ENCODE measurements at places on chromosomes 12 and 14.

- DNase-seq: peak; percentile 63
Measured at GRCh38 chr12:56081393-56082347, 1.7 kb downstream of the ERBB3 start.

DNA sequence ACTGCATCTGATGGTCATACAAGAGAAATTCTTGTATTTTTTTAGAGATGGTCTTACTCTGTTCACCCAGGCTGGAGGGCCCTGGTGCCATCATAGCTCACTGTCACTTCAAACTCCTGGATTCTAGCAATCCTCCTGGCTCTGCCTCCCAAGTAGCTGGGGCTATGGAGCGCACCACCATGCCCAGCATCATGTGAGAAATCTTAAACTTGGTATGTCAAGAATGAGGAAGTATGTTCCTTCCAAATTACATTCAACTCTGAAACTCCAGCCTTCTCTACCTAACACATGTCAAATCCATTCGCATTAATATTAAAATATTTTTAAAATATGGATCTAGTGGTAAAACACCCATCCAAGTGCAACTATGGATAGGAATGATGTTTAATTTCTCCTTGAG lies 27.5 kb upstream of the CDKN3 start:
- DNase-seq: no peak

DNA sequence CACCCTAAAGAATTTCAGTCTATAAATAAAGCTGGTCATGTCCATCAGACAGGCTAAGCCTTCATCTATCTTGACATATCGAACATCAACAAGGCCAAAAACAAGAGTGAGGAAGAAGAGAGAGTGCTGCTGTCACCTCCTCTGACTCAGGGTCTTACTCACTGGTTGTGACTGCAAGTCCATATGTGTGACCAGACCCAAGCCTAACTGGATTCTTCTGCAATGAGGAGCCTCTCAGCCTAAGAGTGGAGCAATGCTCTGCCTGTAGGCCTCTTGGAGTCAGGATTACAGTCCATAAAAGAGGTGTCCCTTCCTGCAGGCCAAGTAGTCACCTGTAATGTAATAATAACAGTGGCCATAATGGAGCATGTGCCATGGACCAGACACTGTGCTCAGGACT lies 121.2 kb upstream of the SLC35F4 start:
- DNase-seq: no peak

GRCh38 chr12:21773263-21773741 lies 1.2 kb downstream of the KCNJ8 start:
- peak; percentile 63 for DNase-seq

- no peak for DNase-seq
Measured at GRCh38 chr14:51224551-51224950, 15.5 kb upstream of the TMX1 start.

- no peak for DNase-seq
Measured at GRCh38 chr14:65033181-65033580, 46.5 kb downstream of the FNTB start.

DNA sequence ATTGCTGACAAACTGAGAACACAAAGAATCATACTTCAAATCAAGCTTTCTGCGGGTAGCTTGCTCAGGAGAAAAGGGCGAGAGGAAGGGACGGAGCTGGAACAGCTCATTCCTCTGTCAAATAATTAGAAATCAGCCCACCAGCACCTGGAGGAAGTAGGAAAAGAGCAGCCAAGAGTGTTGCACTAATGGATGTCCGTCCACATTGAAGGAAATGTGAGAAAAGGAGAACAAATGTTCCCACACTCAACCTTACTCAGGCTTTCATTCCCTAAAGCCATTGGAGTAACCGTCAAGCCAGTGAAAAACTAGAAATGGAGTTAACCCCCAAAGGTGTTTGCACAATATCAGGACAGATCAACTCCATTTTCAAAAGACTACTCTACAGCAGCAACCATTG lies 233.0 kb upstream of the PRKD1 start:
- no peak for DNase-seq

DNA sequence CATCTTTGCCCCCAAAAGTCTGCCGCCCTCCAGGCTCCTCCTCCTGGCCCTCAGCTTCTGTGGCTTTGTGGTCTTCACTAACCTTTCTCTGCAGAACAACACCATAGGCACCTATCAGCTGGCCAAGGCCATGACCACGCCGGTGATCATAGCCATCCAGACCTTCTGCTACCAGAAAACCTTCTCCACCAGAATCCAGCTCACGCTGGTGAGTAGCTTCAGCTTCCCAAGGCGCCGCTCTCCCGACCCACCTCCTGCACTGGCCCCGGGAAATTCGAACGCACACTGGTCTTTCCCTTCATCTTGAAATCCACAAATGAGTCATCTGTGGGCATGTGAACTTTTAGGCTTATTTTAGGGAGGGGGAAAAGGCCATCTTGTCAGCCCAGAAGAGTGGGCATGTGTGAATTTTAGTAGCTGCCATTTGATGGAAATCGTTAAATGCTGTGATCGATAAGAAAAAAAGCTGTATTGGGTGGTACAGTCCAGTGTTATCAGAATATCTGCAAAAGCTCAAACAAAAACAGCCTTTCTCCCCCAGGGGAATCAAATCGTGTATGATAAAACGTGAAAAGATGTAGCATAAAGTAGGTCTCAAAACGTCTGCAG lies 700 bp downstream of the SLC35E3 start:
- DNase-seq: peak; percentile 63

GRCh38 chr14:59359431-59360124 lies 105.6 kb downstream of the GPR135 start:
- no peak for DNase-seq

GRCh38 chr14:68794851-68795596 lies 2.2 kb upstream of the ZFP36L1 start:
- no peak for DNase-seq

DNA sequence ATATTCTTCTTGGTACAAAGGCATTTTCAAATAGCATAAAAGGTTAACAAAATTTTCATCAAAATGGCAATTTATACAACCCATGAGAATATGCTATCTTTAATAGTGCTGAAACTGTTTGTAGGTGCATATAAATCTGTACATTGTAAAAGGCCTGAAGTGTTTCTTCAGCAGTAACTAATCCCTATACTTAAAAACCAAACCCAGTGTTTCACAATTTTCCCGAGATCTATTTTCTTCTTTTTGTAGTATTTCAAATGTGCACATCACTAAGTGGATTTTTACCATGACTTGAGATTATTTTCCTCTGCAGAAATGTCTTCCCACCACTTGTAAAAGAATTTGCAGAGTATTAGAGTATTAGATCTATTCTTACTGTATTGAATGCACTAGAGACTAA lies 76.5 kb downstream of the FERMT2 start:
- no peak for DNase-seq

- DNase-seq: no peak
Measured at GRCh38 chr14:65826946-65827345, 414.4 kb downstream of the FUT8 start.

GRCh38 chr14:49895480-49895879 lies 2.6 kb downstream of the ARF6 start:
- no peak for DNase-seq

GRCh38 chr12:21771311-21771710 lies 3.2 kb downstream of the KCNJ8 start:
- no peak for DNase-seq

- no peak for DNase-seq
Measured at GRCh38 chr12:47105914-47106674, 26.3 kb upstream of the AMIGO2 start.

DNA sequence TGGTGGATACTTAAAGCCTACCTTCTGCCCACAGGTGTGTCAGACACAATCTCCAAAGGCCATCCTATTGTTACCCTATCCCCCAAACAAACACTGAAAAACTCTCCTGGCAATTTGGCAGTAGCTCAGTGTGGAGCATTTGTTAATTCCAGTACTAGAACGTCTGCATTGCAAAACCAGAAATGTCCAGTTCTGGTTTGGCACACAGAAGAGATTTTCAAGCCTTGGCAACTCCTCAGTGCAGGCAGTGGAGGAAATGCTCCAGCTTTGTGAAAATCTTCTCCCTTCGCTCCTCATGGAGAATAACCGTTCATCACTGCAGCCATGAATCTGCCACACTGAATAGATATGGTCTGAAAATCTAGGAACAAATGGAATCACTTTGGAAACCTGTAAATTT lies 5.3 kb upstream of the SOCS2 start:
- DNase-seq: no peak

DNA sequence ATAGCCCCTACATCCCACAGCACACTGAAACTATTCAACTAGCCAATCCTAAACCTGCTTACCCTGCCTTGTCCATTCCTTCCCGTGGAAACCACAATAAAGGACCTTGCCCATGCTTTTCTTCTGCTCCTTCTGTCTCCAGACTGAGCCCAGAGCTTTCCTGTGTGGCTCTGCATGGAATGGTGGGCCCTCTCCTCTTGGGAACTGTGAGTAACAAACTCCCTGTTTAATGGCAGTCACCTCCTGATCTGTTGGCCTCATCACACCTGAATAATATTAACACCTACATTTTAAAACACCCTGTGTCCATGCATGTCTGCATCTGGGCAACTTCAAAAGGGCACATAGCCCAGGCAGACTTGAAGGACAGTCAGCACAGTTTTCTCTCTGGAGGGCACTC lies 12.4 kb downstream of the LGR5 start:
- no peak for DNase-seq

DNA sequence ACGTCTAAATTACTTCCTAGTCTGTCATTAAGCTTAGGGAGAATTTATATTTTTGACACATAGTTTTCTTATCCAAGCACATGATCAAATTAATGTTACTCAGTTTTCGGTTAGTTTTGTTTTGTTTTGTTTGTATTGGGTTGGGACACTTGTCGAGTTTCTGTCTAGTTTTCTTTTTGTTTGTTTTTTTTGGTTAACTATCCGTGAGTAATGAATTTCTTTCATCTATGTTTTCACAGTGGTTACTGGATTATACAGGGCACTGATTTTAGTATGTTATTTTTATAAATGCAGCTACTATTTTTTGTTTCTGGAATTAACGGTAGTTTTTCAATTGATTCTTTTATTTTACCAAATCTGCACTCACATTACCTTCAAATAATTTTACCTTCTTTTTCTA lies 2.7 kb downstream of the KLRF1 start:
- DNase-seq: no peak

DNA sequence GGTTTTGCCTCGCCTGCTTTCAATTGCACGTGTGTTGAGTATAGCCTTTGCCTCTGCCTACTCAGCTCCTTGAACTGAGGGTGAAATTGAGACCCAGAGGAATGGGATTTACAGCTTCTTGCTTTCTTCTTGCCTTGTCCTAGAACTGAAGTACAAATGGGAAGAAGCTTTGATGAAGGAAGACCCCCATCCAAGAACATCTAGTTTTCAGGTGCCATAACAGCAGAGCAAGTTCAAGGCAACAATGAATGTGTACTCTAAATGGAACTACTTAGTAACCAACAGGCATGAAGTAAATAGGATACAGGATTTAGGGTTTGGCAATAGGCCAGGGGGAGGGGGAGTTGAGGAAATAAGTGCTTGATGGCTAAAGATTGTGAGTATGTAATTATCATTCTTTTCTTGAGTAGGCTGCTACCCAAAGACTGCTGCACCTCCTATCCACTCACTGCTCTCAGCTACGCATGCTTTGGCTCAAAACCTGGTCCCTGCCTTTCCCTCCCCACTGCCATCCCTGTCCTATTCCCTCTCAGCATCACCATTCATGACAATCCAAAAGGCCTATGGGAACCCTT lies 2.1 kb downstream of the GPX2 start:
- no peak for DNase-seq

- no peak for DNase-seq
Measured at GRCh38 chr12:110198386-110198785, 74.2 kb downstream of the IFT81 start.

- DNase-seq: no peak
Measured at GRCh38 chr12:1443421-1444141, 150.8 kb downstream of the FBXL14 start.

- DNase-seq: no peak
Measured at GRCh38 chr14:92653162-92653651, 95.2 kb downstream of the LGMN start.

- no peak for DNase-seq
Measured at GRCh38 chr12:111363578-111363977, 5.3 kb downstream of the PHETA1 start.

GRCh38 chr14:29390081-29390832 lies 537.4 kb downstream of the PRKD1 start:
- DNase-seq: no peak

- no peak for DNase-seq
Measured at GRCh38 chr12:3262470-3262869, 185.3 kb downstream of the TSPAN9 start.

- DNase-seq: no peak
Measured at GRCh38 chr12:92488735-92489134, 214.1 kb upstream of the PLEKHG7 start.

GRCh38 chr14:29494312-29494711 lies 433.3 kb downstream of the PRKD1 start:
- DNase-seq: no peak

DNA sequence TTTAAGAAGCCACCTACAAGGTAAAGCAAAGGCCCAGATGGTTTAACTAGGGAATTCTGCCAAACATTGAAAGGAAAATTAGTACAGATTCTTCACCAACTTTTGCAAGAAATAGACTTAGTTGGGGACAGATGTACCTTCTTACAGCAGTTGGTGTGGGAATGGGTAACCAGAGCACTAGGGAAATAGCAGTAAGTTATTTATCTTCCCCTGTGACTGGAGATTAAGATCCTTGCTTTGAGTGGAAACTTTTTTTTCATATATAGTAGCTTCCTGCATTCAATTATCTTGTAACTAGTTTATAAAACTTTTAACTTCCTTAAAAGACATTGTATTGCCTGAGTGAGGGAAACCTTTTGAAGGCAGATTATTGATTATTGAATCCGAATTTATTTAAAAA lies 44.2 kb downstream of the ARID2 start:
- DNase-seq: no peak
